ENCODE measurements at places on chromosomes 7 and 10.

DNA sequence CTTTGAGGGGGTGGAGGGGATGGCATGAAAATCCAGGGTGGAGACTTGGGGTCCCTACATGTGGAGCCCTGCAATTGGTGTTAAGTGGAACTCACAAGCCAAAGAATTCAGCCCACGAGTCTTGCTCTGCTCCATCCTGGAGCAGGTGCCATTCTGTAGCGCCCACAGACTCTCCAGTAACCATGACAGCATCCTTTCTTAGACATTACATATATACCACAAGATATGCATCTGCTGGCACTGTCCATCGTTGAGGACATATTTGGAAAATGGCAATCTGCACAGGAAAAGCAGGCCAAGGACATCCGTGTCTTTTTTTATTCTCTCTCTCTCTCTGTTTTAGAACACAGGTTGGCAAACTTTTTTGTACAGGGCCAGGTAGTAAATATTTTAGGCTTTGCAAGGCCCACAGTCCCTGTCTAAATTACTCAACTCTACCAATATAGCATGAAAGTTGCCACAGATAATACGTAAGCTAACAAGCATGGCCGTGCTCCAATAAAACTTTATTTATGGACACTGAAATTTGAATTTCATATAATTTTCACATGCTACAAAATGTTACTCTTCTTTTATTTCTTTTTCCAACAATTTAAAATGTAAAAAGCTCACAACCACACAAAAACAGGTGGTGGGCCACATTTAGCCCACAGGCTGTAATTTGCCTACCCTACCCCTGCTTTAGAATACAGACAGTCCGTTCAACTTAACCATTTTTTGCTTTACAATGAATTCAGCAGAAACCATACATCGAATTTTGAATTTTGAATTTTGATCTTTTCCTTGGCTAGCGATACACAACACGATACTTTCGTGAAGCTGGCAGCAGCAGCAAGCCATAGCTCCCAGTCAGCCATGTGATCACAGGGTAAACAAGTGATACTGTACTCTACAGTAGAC lies 141.4 kb upstream of the STK17A start:
- no peak for DNase-seq

DNA sequence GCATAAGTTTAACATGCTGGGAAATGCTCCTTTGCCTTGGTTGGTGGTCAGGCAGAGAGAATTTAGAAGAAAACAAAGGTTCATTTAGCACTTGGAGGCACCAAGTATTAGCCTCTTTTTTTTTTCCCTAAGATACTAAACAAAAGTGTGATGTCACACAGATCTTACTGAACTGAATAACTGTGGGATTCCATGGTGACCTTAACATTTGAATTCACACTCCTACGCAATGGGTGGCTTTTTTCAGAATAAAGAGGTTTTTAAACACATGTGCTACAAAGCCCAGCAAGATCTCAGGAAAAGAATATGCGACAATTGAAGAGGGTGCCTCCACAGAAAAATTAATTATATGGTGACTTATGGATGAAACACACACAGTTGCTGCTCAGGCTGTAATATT lies 133.4 kb upstream of the ABCB5 start:
- no peak for DNase-seq

GRCh38 chr7:41219276-41219675 lies 483.6 kb downstream of the INHBA start:
- peak; percentile 51 for DNase-seq

GRCh38 chr7:117269417-117269816 lies 53.4 kb downstream of the WNT2 start:
- DNase-seq, result peak; percentile 96

GRCh38 chr7:55075464-55076021 lies 56.7 kb downstream of the EGFR start:
- DNase-seq, result peak; percentile 44

DNA sequence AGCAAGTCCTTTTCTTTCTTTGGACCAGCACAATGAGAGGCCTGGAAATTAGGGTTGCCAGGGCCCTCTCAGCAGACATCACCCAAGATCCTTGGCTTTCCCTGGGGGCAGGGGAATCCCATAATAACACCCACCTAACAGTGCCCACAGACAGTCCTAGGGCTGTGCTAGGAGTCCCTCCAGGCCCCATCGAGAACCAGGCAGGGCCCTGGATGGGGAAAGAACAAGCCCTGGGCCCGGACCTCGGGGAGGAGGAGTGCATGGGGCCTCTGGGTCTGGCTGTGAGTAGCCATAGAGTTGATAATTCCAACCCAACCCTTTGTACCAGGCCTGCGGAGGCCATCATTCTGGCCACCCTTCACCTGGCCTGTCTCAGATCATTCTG lies 201.2 kb upstream of the ZMIZ1 start:
- DNase-seq, result no peak

DNA sequence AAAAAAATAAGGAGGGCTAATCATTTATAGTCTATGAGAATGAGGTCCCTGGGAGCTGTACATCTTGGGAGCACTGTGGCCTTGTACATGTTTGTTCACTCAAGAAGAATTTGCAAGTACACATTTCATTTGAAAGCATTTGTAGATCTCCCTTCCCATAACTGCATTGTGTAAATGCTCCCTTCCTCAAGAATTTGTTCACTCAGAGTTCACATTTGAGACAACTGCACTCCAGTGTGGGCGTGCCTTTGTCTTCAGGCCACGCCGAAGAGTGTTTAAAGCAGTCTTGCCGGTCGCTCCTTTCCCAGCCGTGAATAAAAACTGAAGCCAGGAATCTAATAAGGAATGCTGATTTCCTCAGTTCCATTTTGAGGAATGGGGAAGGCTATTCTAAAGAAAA lies 291.1 kb upstream of the LYZL1 start:
- no peak for DNase-seq

DNA sequence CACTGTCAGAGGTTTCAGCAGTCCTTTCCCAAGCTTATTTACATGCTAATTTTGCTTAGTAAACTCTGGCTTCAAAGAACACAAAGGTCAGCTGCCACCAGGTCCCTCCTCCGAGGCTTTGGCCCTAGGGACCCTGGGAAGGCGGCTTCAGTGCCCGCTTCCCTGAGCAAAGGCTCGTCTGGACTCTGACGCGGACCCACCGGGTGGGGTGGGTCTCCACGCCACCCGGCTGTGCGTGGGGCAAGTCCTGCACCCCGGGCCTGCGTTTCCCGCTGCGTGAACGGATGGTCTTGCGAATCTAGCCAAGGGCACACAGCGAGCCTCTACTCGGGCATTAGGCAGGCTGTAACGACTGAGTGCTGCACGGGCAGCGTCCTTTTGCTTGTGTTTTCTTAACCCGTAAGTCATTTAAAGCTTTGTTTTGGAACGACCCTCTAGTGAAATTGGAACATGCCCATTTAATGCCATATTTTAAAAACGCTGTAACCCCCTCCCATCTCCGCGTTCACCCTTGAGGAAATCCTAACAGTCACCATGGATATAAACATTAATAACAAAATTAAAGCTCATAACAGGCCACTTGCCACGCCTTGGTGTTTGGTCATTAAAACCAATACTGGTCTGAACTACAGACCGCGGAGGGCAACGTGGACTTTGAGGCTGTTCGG lies 828 bp downstream of the BNIP3 start:
- DNase-seq, result peak; percentile 15

- DNase-seq, result no peak
Observed at GRCh38 chr7:107959527-107959898, 43.4 kb downstream of the LAMB1 start.

DNA sequence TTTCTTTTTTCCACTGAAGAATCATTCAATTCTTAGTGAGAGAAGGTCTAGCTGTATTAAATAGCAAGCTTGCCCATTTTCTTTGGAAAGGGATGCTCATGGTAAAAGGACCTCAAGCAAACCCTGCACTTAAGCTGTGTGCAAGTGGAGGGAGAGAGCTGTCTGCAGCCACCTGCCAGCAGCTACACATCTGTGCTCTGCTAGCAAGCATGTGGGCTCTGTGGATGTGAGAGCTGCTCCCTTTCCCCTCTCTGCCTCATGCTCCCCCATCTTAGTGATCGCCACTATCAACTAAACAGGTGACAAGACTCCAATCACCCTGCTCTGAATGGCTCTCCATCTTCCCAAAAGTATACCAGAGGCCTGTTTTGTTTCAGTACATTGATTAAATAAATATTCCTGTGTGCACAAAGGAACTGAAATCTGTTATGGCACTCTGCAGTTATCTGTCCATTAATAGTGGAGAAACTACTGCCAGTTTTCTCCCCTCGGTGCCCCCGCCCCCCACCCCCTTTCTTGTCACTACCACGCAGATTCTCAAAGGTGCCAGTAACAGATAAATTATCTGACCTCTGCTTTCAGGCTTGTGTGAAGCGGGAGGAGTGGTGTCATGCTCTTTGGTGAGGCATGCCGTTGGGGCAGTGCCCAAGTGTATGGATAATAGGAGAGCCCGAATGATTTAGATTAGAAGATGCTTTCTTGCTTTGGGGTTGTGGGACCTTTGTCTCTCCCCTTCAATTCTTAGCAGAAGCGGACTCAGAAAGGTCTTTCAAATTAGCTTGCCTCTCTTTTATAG lies 26.4 kb downstream of the AUTS2 start:
- DNase-seq, result no peak

- no peak for DNase-seq
Observed at GRCh38 chr10:79014796-79015195, 54.0 kb upstream of the ZMIZ1 start.

DNA sequence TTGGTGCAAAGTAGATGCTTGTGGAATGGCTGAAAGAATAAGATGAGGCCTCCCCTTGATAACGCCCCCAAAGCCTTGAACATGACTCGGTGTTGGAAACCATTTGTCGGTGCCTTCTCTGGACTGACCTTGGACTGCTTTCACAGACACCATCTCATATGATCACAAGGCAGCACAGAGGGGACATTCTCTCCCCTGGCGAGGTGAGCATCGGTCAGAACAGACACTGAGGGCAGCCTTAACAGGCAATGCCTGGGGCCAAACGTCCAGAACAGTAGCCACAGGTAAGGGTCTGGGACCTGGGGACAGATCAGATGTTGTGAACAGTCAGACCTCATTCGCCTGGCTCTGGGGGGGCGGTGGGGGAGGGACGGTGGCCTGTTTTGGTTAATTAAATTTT lies 2.8 kb upstream of the TRRAP start:
- no peak for DNase-seq

- DNase-seq, result peak; percentile 76
Observed at GRCh38 chr10:11757454-11757820, 15.3 kb downstream of the ECHDC3 start.

DNA sequence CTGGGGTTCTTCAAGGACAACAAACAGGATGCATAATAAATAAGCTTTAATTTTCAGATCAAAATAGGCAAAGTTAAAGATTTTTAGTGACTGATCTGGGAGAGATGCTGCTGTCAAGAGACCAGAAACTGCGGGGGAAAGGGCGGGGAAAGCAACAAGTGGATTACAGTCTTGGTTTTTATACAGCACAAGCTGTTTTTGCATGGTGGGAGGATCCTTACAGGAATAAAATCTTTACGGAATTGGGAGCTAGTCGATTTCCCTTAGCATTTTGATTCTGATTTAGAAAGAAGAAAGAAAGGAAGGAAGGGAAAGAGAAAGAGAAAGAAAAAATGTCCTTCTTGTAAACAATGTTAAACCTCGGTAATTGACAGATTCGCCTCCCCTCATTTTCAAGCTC lies 242.3 kb upstream of the SP8 start:
- DNase-seq, result no peak

DNA sequence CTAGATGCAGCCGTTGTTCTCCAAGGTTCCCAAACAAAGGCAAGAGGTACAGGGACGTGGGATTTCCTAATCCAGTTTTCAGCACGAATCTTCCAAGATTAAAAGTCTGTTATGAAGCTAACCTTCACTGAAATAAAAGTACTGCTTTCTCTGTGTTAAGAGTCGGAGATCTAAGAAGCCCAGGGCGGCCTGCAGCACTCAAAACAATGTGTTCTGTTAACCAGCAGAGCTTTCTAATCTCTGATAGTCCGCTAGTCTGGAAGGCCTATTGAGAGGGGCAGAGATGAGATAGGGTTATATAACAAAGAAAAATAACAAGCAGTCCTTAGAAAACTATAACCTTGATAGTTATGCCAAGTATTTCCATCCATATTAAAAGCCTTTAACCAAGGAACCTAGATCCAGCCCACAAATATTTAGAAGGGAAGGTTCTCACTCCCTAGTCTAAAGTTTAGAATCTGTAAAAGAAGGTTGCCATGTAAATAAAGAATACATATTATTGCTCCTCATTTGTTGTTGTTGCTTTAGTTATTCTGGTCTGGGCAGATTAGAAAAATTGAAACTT lies 106.3 kb upstream of the SVIL start:
- peak; percentile 39 for DNase-seq

GRCh38 chr10:69797959-69798358 lies 3.7 kb upstream of the COL13A1 start:
- no peak for DNase-seq

DNA sequence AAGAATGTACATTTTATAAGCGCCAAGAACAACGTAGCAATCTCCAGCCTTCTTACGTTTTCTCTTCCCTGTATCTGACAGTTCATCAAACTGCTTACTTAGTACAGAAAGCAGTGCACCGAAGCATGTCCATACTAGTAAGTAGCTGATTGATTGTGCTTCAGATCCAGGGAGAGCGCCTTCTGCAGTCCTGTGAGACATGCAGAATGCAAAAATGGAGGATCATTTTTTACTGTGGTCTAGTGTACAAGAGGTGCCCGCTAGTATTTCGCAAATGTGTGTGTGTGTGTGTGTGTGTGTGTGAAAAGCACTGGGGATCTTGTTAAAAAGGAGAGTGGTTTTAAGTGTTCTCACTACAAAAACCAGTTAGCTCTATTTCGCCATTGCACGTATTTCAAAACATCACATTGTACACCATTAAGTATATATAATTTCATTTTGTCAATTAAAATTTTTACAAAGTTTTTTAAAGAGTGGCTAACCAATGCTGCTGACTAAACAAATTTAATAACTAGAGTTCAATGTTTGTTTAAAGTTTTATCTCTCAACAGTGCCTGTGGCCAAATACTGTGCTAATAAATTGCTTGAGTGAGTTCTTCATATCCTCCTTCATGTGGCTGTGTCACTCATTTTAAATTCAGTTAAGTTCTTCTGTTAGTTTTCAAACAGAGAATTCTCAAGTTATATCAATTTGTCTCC lies 99.6 kb downstream of the ZMYND11 start:
- DNase-seq, result no peak

DNA sequence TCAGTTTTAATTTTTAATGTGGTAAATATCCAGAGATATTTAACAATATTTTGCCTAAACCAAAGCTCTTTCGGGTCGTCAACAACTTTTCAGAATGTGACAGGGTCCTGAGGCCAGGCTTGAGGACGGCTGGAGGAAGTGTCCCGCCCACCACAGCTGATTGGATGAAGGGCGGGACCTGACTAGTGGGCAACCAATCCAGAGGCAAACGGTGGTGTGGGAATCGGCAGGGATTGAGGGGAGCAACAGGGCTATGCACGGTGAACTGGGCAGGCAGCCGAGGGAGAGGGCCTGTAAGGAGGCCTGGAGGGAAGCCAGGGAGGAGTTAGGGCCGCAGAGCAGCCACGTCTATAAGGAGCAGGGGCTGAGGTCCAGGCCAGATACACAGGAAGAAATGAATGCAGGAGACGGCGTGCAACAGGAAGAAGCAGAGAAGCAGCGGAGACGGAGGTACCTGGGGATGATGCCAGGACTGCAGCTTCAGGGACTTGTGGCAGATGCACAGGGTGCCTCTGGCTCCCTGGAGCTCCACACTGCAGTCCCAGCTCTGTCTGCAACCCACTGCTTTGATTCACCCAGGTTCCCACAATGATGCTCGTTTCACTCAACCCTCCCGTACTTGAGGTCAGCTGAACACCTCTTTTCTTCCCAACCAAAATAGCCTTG lies 46.1 kb upstream of the ZMIZ1 start:
- no peak for DNase-seq

Data from AG10803 (cell line).